ENCODE measurements at places on chromosomes 4 and X. TPM values are rescaled to one million over a fixed set of nuclear protein-coding genes. Genes with fewer than 3 reads are reported as not detected.

- no peak for DNase-seq
- no peaks in the 10 kb centered on the region for H3K4me1 ChIP-seq
- H3K27me3 ChIP-seq = no peaks in the 10 kb centered on the region
- no peaks in the 10 kb centered on the region for H3K36me3 ChIP-seq
These were observed 36.9 kb upstream of the ADGRA3 start for GRCh38 chr4:22552812-22553211.

DNA sequence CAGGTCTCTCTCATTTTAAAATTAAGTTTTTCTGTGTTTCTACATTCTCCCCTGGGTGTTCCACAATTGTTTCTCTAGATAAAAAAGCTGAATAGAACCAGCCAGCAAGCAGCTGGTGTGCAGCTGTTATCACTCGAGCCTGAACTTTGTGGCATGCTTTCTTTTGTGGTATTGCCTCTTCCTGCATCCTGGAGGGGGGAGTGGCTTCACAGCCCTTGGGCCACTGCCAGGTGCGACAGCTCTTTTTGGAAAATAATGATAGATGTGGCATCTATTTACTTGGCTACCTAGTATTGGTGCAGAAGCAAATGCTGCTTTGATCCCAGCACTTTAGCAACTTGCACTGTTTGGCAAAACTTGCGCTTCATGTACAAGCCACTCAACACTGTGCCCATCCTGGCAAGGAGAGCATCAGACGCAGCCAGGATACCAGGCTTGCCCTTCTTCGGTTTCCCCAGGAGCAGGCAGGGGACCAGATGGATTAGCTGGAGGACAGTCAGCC is 69.4 kb downstream of the HMGB2 start:
- no peaks in the 10 kb centered on the region for H3K27me3 ChIP-seq
- H3K4me3 ChIP-seq = no peak overlapping the region
- H3K27ac ChIP-seq = no peak overlapping the region
- peak; percentile 62 for DNase-seq
- no peaks in the 10 kb centered on the region for H3K36me3 ChIP-seq
- peaks cover 3% of the 10 kb centered on the region for H3K4me1 ChIP-seq

The PFKFB1 gene
- total RNA-seq = not detected

DNA sequence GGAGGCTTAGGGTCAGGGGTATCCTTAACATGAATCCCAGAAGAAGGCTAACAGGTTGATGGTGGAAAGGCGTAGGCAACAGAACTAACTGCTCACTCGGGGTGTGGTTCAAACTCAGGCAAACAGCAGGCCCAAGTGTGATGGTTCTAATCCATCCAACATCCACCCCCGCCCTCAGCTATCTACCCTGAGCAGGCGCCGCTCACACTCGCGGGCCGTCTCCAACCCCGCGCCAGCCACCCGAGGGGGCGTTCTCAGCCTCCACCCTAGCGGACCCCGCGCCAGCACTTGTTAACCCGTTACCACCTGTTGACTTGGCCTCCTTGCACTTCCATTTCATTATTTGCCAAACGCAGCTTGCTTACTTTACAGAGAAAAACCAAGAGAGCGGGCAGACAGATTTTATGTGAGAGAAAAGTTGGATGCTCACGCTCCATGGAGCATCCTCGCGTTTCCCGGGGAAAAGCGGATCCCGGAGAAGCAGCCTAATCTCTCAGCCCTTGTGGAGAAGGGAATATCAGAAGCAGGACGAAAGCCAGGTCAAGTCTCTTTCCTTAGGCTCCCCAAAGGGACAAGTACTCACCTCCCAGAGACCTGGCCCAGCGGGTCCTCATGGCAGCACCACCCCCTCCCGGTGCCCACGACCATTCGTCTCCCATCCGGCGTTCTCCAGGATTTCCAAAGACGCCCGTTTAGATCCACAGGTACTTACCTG is 773 bp downstream of the SNCA start:
- peak overlapping the region; percentile 49 for H3K4me3 ChIP-seq
- no peak for DNase-seq
- peaks cover 32% of the 10 kb centered on the region for H3K27me3 ChIP-seq
- H3K4me1 ChIP-seq = no peaks in the 10 kb centered on the region

The DMD gene
- 218 TPM for total RNA-seq

DNA sequence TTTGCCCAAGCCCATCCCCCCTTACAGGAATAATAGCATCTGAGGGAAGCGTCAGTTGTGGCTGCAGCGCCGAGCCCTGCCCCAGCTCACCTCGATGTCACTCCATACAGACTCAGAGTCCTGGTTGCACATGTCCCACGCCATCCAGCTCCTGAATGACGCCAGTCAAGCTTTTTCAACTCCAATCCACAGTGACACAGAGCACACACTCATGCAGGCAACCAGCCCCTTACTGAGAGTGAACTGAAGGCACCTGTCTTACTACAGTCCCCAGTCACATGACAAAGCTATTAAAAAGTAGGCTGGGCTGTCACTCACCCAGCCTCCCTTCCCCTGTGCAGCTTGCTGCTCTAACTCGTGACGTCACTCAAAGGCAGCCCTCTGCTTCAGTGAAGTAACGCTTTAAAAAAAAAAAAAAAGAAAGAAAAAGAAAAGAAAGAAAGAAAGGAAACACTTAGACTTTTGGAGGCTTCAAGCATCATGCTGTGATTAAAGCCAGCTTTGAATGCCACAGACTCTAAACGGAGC is at the start of gene PPARGC1A:
Gene PPARGC1A (minus strand): TSS at position 234 of the 528 bp plus-strand sequence. CDS start 90 bp downstream, at position 144.
- H3K4me1 ChIP-seq = no peaks in the 10 kb centered on the region
- peak within 1 kb of the TSS; percentile 80 for H3K27ac ChIP-seq
- peak; percentile 79 for DNase-seq
- H3K27me3 ChIP-seq = no peaks in the 10 kb centered on the region
- H3K4me3 ChIP-seq = peak within 1 kb of the TSS; percentile 54

- no peak overlapping the region for H3K27ac ChIP-seq
- no peaks in the 10 kb centered on the region for H3K27me3 ChIP-seq
- no peak overlapping the region for H3K4me3 ChIP-seq
These were observed 45.7 kb downstream of the MID1 start for GRCh38 chrX:10574663-10575062.
